ENCODE measurements at places on chromosomes 6 and 20.

- DNase-seq = no peak
Measured at GRCh38 chr6:153781306-153781705, 257.7 kb upstream of the OPRM1 start.

DNA sequence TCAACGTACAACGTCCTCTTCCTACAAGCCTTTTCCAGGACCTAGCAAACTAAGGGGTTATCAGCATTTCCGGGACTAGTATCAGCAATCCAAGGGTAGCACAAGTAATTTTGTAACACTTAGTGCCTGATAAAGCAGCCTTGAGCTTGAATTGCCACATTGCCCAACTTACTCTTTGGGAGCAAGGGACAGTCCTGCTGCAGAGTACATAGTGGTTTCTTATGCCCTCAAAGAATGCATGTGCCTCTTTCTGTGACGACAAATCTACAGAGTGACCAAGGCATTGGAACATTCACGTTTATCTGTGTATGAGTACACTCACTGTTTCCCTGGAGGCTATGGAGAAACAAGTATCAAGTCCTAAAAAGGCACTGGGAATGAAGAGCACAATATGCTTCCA, 3.2 kb upstream of the ID4 start:
- no peak for DNase-seq

DNA sequence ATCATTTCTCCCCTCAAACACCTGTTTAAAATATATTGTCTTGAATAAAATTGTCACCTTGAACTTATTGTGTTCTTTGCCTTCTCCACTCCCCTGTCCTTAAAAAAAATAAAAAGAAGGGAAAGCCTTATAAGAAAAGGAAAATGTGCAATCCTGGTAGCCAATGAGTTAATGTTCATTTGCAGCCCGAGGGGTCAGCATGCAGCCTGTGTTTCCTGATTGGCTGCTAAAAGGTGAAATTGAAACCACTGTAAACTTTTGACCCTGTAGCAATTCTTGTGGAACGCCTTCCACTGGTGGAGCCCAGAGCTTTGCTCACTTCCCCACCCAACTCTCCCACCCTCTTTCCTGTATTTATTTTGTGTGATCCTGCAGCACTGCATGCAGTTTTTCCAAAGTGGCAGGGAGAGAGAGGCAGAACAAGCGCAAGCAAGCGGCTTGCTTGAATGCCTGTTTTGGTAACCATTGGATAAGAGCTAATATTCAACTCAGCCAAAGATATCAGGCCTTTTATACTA, 74.9 kb downstream of the NCOA3 start:
- DNase-seq = peak; percentile 22

- DNase-seq = no peak
Measured at GRCh38 chr6:37244430-37245310, 12.9 kb upstream of the TBC1D22B start.

- DNase-seq = peak; percentile 36
Measured at GRCh38 chr6:18595774-18596530, 208.8 kb downstream of the RNF144B start.

- no peak for DNase-seq
Measured at GRCh38 chr20:37329481-37330165, 16.3 kb upstream of the SRC start.

- DNase-seq = peak; percentile 21
Measured at GRCh38 chr6:151014404-151015100, 149.1 kb downstream of the MTHFD1L start.

GRCh38 chr6:111741177-111741952, 131.9 kb downstream of the FYN start:
- DNase-seq = no peak

DNA sequence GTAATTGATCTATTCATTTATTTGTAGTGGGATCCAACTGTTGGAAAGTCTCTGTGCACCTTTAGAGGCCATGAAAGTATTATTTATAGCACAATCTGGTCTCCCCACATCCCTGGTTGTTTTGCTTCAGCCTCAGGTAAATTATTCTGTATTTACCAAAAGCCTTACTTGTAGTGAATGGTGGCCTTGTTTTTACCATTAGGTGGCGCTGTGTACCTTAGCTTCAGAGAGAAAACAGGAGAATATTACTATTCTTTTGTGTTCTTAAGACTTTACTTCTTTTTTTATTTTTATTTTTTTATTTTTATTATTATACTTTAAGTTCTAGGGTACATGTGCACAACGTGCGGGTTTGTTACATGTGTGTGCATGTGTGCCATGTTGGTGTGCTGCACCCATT, 23.7 kb downstream of the PEX7 start:
- no peak for DNase-seq

- DNase-seq = no peak
Measured at GRCh38 chr6:7080311-7080710, 27.4 kb upstream of the RREB1 start.

DNA sequence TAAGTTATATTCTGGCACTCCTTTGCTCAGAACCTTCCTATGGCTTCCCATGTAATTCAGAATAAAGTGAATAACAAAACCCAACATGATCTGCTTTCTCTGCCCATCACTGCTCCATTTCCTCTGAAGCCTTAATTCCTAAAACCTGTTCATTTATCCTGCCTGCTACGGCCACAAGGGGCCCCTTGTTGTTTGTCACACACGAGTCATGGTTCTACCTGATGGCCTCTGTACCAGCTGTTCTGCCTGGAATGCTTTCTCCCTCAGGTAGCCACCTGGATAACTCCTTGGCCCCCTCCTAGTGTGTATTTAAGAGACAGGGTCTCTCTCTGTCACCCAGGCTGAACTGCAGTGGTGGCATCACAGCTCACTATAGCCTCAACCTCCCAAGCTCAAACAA, 26.8 kb downstream of the ERGIC3 start:
- DNase-seq = no peak

DNA sequence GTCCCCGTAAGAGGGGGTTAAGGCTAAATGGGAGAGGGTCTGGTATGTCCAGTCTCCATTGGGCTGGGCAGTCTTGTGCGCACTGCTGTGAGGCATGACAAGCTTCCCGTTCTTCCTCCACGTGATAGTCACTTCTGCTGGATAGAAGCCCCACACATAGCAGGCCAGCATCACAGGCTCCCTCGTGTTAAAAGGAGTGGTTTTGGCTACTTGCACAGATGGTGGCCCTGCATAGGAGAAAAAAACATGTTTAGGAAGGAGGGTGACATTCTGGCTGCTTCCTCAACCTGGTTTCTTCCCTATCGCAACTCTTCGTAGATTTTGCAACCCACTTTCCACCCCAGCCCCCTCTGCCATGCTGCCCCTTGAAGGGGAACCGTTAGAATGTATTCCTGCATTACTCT, 3.6 kb downstream of the HLA-DMB start:
- DNase-seq = no peak

DNA sequence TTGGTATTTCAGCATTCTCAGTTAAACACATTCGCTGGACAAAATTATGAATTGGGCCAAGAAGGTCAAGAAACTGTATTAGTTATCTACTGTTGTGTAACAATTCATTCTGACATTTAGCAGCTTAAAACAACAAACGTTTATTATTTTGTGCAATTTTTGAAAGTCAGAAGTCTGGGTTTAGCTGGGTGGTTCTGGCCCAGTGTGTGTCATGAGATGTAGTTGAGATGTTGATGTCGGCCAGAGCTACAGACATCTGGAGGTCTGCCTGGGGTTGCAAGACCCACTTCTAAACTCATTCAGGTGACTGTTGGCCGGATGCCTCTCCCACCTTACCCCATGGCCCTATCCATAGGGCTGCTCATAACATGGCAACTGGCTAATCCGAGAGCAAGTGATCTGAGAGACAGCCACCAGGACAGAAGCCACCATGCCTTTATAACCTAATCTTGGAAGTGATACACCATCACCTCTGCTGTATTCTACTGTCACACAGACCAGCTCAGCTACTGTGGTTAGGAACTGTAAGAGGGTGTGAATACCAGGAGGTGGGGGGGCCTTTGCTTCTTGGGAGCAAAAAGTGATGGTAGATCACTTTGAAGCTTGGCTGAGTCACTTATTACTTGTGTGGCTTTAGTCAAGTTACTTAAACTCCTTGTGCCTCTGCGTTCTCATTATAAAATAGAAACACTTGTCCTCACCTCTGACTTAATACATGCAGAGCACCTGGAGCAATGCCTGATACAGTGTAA, 217.0 kb upstream of the MYLIP start:
- no peak for DNase-seq

DNA sequence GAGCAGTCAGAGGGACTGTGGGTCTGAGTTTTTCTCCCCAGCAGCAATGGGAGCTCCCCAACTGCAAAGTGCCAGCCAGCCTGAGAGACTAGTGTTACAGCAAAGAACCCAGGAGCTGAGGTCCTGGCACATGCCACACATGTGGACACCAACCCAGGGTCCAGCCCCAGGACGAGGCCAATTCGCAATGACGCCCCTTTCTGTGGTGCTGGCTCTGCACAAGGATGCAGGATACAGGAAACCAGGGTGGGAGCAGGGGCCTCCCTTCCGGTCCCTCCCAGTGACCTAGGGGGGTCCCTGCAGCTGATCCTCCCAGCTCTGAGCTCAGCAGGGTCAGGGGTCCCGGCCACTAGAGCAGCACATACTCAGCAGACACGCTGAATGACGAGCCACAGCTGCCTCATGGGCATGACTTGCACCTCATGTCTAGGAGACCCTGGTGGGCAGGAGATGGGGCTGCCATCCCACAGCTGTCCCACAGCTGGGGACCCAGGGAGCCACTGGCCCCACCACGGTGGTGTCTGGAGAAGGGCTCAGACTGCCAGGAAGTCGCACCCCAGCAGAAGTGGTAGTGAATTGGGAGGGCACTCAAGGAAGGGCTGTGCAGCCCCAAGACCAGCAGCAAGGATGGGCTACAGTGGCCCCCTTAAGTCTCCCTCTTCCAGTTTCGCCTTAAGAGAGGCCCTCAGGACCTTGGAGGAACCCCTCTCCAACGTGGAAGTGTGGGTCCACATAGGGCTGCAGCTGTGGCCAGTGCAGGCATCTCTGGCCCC, 3.6 kb downstream of the ARFRP1 start:
- no peak for DNase-seq

DNA sequence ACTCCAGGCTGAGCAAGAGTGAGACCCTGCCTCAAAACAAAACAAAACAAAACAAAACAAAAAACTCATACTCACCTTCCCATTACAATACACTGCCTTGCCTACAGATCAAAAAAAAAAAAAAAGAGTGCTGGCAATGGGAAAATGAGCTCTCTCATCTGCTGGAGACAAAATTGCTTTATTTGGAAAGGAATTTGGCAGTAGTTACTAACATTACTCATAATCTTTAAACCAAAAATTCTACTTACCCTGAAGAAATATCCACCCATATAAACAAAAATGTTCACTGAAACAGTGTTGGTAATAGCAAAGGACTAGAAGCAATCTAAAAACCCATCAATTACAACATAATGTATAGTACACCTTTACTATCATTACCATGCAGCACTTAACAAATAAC, 120.4 kb downstream of the RNGTT start:
- no peak for DNase-seq

GRCh38 chr6:143146186-143146851, 85.6 kb downstream of the AIG1 start:
- DNase-seq = no peak

GRCh38 chr6:79313254-79313653, 78.8 kb upstream of the HMGN3 start:
- no peak for DNase-seq

DNA sequence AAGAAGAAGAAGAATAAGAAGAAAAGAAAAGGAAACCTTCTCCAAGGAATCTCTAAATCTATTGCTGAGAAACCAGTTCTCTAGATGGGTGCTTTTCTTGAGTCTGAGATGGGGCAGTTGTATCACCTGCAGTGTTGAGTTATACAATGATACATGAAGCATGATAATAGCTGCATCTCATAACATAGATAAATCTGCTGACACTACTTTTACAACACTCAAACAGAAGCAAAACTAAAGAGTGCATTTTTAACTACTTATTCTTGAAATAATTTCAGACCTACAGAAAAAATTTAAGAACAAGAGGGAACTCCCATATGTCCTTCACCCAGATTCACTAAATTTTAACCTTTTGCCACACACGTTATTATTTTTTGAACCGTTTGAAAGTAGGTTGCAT, 70.3 kb downstream of the SYNJ2 start:
- no peak for DNase-seq

DNA sequence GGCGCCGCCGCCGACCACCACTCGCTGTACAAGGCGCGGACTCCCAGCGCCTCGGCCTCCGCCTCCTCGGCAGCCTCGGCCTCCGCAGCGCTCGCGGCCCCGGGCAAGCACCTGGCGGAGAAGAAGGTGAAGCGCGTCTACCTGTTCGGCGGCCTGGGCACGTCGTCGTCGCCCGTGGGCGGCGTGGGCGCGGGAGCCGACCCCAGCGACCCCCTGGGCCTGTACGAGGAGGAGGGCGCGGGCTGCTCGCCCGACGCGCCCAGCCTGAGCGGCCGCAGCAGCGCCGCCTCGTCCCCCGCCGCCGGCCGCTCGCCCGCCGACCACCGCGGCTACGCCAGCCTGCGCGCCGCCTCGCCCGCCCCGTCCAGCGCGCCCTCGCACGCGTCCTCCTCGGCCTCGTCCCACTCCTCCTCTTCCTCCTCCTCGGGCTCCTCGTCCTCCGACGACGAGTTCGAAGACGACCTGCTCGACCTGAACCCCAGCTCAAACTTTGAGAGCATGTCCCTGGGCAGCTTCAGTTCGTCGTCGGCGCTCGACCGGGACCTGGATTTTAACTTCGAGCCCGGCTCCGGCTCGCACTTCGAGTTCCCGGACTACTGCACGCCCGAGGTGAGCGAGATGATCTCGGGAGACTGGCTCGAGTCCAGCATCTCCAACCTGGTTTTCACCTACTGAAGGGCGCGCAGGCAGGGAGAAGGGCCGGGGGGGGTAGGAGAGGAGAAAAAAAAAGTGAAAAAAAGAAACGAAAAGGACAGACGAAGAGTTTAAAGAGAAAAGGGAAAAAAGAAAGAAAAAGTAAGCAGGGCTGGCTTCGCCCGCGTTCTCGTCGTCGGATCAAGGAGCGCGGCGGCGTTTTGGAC, 2.0 kb downstream of the SOX4 start:
- no peak for DNase-seq

GRCh38 chr6:19999319-20000191, 162.4 kb downstream of the ID4 start:
- no peak for DNase-seq

- DNase-seq = no peak
Measured at GRCh38 chr6:113397236-113397635, 459.9 kb upstream of the MARCKS start.

DNA sequence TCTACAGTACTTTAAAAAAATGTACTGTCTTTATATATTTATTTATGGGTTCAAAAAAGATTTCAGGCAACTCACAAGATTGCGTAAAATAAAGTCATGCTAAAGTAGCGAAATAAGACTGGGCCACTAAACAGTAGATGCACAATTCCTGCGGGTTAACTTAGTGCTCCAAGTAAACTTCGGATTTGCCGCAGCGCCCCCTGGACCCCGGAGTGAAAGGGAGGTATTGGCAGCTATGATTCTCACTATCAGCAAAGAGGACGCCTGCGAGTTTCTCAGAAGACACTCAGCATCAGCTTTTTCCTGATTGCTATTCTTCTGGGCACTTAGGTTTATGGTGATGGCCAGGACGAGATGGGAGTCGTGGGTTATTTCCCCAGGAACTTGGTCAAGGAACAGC, 1.4 kb downstream of the OTOR start:
- no peak for DNase-seq

- no peak for DNase-seq
Measured at GRCh38 chr6:25754535-25754934, at the start of gene SLC17A4. SLC17A4 (plus strand) TSS chr6:25754742; CDS start chr6:25761963, 7,221 bp downstream.
